Fibroblast of skin of scalp (primary cell): ENCODE measurements at places on chromosomes 7 and 10.

GRCh38 chr10:128916383-128916782 lies 550.7 kb upstream of the MGMT start:
- DNase-seq, result no peak

GRCh38 chr10:32979041-32979440 lies 21.0 kb upstream of the ITGB1 start:
- DNase-seq, result no peak

DNA sequence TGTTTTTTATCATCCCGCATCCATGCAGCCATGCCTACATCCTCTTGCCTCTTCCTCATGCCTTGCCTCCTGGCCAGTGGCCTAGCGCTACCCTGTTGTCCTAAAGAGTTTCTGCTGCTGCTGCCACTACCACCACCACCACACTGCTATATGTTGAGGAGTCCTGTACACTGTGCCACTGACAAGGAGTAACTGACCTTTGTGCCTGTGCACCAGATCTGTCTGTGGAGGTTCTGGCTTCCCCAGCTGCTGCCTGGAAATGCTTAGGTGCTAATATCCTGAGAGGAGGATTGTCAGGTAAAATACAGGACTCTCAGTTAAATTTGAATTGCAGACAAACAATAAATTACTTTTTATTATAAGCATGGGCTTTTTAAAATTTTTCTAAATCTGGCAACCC lies 7.0 kb upstream of the CFAP69 start:
- no peak for DNase-seq

DNA sequence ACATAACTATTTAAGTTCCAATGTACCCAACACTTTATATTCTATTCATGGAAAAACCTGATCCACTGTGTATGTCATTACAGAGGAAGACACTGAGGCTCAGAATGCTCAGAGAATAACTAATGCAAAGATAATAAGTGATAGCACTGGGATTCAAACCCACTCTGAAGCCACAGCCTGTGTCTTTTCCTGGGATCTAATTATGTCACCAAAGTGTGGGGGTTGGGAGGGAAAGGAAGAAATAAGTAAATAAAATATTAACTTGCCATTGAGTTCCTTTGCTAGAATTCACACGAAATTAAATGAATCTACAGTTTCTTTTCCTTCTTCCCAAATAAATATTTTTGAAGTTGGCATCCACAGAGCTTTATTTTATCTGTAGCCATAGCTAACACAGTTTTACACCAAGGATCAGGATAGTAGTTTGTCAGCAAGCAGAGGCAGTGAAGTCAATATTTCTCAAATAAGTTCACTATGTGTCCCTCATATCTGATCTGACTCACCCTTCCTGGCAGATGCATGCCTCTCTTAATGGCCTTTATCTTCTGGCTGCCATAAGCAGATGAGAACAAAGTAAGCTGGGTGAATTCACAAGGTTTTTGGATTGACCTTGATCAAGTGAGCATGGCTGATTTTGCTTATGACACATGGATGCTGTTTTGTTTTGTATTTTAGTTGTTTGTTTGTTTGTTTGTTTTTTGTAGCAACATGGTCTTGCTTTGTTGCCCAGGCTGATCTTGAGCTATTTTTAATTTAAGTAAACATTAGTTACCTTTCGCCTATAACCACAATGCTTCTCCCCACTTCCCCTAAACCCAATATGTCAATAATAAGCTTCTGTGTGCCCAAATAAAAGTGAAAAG lies 6.3 kb downstream of the RAPGEF5 start:
- DNase-seq, result peak; percentile 4

DNA sequence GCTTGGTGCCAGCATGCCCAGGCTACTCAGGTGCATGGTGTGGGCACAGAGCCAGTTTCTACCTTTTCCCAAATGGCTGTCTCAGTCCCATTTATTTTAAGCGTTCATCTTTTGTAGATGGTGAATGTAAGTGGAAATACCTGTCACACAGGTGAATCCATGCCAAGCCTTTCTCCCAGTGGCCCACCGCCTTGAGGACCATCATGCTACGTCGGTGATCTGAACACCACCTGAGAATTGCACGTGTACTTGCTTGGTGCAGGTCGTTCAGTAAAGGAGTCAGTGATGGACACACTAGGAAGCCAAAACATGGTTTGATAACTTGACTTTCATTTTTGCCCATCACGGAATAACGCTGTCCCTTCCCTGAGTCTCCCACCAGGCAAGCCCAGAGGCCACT lies 666.7 kb upstream of the FOXK1 start:
- no peak for DNase-seq

GRCh38 chr10:30836406-30836805 lies 195.3 kb downstream of the ZNF438 start:
- peak; percentile 50 for DNase-seq
